ENCODE measurements at places on chromosomes 7 and 10. TPM values are rescaled to one million over a fixed set of nuclear protein-coding genes. Genes with fewer than 3 reads are reported as not detected.

GRCh38 chr7:159068893-159069448, 75.7 kb downstream of the VIPR2 start:
- DNase-seq = no peak

DNA sequence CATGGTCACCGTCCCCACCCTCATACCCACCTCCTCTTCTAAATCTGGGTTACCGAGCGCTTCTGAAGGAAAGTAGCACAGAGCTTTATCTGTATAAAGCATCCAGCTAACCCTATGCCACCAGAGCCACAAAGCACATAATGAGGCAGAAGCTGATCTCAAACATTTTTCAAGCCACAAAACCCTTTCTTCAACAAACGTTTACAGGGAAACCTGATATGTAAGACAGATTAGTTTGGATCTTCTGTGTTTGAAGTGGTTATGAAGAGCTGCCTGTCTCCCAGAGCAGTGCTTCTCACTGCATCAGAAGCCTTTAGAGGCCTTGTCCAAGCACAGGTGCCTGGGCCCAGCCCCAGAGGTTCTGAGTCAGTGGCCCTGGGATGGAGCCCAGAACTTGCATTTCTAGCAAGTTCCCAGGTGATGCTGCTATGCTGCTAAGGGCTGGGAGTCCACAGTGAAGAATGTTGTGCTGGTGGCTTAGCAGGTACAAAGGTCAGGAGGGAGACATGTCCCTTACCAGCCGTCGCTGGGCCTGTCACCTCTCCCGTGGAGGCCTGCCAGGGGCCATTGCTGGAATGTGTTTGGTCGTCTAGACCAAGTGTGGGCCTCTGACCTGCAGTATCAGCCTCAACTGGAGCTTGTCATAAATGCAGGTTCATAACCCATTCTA, 90.4 kb downstream of the TAF3 start:
- no peak for DNase-seq

GRCh38 chr7:27095897-27096767, at the start of gene HOXA1:
TSS of gene HOXA1 (minus strand) at chr7:27096000. CDS start at chr7:27095912, 88 bp downstream.
- DNase-seq = peak; percentile 68

- DNase-seq = no peak
Observed at GRCh38 chr10:101624526-101625102, 36.5 kb downstream of the DPCD start.

DNA sequence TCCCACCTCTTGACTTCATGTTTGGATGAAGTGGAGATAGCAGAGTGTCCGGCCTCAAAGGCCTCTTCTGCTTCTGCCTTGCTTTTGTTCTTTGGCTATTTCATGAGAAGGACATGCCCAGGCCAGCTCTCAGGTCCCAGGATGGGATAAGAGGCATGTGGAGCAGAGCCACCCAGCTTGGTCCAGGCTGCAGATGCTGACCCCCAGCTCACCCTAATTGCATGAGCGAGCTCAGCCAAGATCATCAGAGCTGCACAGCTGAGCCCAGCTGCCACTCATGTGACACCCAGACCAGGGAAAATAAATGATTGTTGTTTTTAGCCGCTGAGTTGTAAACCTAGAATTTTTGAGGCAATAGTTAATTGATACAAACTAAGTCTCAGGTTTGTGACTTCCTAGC, 230.0 kb downstream of the PHF14 start:
- no peak for DNase-seq

GRCh38 chr10:5618829-5619228, 47.6 kb downstream of the ASB13 start:
- DNase-seq = no peak

DNA sequence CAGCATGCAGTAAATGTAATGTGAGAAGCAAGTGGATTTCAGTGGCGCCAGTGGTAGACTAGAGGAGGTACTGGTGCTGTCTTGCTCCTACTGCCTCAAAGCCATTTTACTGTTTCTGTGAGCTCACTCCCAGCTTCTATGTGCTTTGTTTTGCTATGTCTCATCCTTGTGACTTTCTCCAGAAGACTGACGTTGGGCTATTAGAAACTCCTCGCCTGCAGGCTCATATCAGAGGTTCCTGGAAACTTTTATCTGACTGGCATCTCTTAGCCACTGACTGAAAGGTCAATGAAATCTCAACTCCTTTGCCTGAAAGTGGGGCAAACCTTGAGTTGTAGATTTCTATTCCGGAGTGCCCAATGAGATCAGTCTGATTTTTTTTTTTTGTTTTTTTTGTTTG, 66.4 kb upstream of the SORCS1 start:
- no peak for DNase-seq

GRCh38 chr10:116748041-116748440, 5.7 kb upstream of the HSPA12A start:
- DNase-seq = no peak

- no peak for DNase-seq
Observed at GRCh38 chr7:7812112-7812511, 93.7 kb upstream of the RPA3 start.

GRCh38 chr10:26944261-26944882, 83.6 kb upstream of the ABI1 start:
- DNase-seq = no peak

DNA sequence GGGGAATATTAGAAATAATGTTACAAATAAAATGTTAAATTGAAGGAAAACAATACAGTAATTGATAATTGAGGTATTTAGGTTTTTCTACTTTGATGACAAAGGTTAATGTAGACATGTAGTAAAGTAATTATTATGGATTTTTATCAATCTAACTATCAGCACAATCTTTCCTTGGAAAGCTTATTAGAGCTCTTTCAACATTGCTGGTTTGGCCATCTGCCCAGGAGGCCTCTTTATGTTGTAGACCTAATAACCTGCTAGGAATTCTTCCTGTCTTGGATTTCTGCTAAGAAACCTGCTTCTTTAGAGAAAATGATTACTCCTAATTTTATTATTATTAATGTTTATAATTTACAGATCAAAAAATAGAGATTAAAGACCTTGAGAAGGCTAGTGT, 78.9 kb downstream of the CHRM2 start:
- DNase-seq = no peak

DNA sequence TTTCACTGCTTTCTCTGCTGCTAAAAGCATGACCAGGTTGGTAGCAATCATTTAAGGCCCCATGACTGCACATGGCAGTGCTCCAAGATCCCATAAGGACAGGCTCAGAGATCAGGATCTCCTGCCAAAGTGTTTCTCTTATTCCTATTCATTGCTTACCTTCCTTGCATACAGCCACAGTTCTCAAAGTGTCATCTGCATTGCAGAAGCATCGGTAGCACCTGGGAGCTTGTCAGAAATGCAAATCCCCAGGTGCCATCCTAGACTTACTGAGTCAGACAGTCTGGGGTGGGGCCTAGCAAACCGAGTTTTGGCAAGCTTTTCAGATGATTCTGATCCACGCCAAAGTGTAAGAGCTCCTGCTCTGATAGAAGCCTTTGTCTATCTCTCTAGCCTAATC, 489.0 kb upstream of the AUTS2 start:
- DNase-seq = no peak

DNA sequence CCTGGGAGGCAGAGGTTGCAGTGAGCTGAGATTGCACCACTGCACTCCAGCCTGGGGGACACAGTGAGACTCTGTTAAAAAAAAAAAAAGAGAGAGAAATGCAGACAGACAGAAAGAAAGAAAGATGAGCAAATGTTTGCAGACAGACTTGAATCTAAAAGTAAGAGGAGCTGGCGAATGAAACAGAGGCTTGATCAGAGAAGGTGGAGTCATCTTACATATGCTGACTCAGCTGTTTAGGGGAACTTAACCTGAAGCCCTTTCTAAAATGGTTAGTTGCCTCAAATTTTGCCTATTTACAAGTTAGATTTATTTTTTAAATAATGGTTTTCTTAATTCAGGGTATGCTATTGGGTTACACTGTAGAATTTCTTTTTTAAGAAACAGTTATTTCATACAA, 5.4 kb downstream of the FAM171A1 start:
- no peak for DNase-seq

DNA sequence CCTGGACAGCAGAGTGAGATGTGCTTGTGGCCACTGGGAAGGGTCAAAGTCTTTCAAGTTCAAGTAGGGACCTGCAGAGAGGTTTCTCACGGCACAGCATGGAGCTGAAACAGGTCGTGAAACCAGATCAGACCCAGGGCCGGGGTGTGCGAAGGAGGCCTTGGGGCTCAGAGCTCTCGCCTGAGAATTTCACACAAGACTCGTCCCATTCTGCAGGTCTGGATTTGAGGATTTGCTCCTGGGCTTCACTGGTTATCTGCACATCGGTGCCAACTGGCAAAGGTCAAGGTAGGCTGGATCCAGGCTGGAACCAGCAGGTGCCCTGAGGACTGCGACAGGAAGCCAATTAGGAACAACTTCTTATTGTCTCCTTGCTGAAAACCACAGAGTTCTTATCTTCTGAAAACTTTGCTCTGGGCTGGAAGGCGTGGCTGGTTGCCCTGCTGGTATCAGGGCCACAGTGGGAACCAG, 24.0 kb upstream of the GTF2I start:
- DNase-seq = no peak

GRCh38 chr7:1104516-1105179, 16.7 kb downstream of the GPER1 start:
- no peak for DNase-seq

GRCh38 chr7:79142706-79143105, 310.8 kb downstream of the MAGI2 start:
- DNase-seq = no peak

- DNase-seq = peak; percentile 73
Observed at GRCh38 chr10:102410429-102411073, 8.0 kb downstream of the PSD start.

- DNase-seq = no peak
Observed at GRCh38 chr7:108016841-108017775, 14.1 kb upstream of the LAMB1 start.

GRCh38 chr10:129319934-129320333, 147.1 kb upstream of the MGMT start:
- DNase-seq = no peak

DNA sequence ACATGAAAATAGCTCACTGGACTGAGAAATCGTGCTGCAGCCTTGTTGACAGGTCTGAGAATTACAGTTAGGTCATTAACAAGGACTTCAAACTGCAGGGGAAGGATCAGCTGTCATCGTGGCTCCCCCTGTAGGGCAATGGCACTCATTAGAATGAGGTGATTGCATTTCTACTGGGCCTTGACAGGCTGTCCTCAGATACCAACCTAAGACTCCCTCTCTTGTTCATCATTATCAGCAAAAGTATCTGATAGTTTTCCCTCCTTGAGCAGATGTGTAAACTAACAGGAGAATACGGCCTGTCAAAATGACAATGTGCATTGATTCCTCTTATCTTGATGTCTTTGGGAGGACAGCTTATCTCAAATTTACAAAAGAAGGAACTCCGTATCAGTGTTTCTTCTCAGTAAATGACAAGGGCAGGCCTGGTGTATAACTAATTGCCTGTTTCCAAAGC, 648.5 kb upstream of the LRRN3 start:
- no peak for DNase-seq

DNA sequence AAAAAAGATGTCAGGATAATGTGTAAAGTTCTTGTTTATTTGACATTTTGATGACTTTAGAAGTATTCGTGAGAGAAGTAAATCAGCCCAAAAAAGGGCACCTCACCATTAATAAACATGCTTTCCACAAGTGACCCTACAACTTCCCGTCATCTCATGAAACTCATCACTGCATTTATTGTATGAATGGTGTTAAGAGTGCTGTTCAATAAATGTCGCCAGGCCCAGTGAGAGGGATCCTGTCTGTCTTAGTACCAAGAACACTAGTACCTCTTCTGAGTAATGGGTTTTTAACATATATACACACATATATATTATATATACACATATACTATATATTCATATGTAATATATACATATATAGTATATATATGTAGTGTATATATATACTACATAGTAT, 61.9 kb downstream of the TMEM26 start:
- no peak for DNase-seq

DNA sequence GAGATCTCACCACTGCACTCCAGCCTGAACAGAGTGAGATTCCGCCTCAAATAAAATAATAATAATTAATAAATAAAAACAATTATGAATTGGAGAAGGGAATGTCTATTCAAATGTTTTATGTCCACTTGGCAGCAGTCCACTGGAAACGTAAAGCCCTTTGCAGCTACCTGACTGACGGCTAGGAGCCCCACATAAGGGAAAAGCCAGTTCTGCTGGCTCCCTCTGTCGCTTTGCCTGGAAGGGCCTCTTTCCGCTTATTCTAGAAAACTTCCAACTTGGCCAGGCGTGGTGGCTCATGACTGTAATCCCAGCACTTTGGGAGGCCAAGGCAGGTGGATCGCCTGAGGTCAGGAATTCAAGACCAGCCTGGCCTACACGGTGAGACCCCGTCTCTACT, 6.1 kb upstream of the TNS3 start:
- no peak for DNase-seq

DNA sequence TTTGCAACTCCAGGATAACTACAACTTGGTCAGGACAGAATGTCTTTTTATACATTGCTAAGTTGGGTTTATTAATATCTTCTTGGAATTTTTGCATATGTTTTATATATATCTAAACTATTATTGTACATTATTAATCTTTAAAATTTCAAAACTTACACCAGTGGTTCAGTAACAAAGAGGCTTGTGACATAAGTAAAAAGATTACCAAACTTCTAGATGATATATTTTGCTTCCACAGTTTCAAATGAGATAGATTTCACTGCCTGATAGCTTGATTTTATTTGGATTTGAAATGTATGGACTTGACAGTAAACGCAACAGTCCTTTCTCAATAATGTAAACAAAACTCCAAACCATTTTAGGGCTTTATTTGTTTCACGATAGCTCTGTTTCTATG, 701.2 kb upstream of the IGFBP3 start:
- DNase-seq = no peak

GRCh38 chr7:64541438-64542359, 21.2 kb downstream of the ZNF680 start:
- DNase-seq = no peak

DNA sequence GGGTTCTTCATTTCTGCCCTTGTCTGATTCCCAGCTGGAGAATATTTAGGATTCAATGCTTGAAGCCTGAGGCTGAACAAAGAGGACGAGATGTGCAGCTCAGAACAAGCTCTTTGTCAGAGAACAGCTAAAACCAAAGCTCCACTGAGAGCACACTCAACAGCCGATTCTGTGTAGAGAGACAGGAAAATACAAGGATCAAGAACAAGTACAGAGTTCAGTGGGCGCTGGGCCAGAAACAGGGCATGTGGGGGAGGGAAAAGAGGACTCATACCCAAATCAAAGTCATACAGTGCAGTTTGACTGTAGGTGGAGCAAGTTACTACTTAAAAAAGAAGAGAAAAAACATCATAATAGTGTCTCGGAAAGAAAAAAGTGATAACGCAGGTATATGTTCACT, at the start of gene AGMO:
Gene AGMO (minus strand): TSS at position 181 of the 400 bp plus-strand sequence.
- no peak for DNase-seq

GRCh38 chr7:8638076-8638475, 204.7 kb downstream of the NXPH1 start:
- no peak for DNase-seq

CTAGE8 gene
- total RNA-seq = 0.14 TPM

SSC4D gene
- total RNA-seq = 1.0 TPM

CHST15 gene
- total RNA-seq = 0.11 TPM

MMP21 gene
- not detected for total RNA-seq

GIMAP5 gene
- total RNA-seq = 52.2 TPM

STMP1 gene
- 17.2 TPM for total RNA-seq

HABP2 gene
- total RNA-seq = 0.08 TPM

OR2A7 gene
- 0.42 TPM for total RNA-seq

CFTR gene
- 0.05 TPM for total RNA-seq

FRAT1 gene
- 2.4 TPM for total RNA-seq

AOC1 gene
- total RNA-seq = not detected

SLC13A1 gene
- not detected for total RNA-seq

PNLIPRP3 gene
- total RNA-seq = not detected

PI4K2A gene
- total RNA-seq = 15.7 TPM

UCN3 gene
- not detected for total RNA-seq

COBL gene
- not detected for total RNA-seq

ATXN7L1 gene
- total RNA-seq = 2.5 TPM

GSTO1 gene
- 74.8 TPM for total RNA-seq

PILRA gene
- total RNA-seq = 6.6 TPM

All from activated T-cell treated with anti-CD3 and anti-CD28 coated beads, Interleukin-2, amount 50 U/mL, for 4 hours (primary cell).